ENCODE measurements at places on chromosomes 1 and 21. TPM values are rescaled to one million over a fixed set of nuclear protein-coding genes. Genes with fewer than 3 reads are reported as not detected.

The NMNAT2 gene
- total RNA-seq: 0.47 TPM

The SYCP1 gene
- not detected for total RNA-seq

The GUCA2B gene
- 0.37 TPM for total RNA-seq

The NCF2 gene
- 1.5 TPM for total RNA-seq

The C4BPB gene
- 1.5 TPM for total RNA-seq

The SLC9C2 gene
- not detected for total RNA-seq

The B3GALT5 gene
- total RNA-seq: 0.18 TPM

The OR2L5 gene
- not detected for total RNA-seq

The UBL4B gene
- not detected for total RNA-seq

All from A549 treated with AZD2906 at 1 μM for 4 hours (cell line).